ENCODE measurements at places on chromosomes 2 and 18.

GRCh38 chr2:103792042-103792441 is 1030.2 kb downstream of the TMEM182 start:
- DNase-seq = no peak

DNA sequence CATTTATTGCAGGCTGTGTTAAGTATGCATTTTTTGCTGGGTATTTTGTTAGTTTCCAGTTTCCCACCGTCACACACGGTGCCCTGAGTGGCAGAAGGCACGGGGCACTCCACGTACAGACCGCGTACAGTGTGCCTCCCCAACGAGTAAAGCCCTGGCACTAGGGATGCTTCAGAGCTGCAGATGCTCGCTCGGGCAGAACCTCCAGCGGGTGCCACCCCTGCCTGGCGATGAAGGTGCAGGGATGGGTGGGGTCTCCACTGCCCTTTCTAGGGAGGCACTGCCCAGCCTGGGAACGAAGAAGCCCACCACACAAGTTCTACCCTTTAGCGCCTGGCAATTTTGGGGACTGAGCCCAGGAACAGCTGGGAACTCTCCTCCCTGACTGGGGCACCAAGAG is 4.1 kb downstream of the GREB1 start:
- no peak for DNase-seq

DNA sequence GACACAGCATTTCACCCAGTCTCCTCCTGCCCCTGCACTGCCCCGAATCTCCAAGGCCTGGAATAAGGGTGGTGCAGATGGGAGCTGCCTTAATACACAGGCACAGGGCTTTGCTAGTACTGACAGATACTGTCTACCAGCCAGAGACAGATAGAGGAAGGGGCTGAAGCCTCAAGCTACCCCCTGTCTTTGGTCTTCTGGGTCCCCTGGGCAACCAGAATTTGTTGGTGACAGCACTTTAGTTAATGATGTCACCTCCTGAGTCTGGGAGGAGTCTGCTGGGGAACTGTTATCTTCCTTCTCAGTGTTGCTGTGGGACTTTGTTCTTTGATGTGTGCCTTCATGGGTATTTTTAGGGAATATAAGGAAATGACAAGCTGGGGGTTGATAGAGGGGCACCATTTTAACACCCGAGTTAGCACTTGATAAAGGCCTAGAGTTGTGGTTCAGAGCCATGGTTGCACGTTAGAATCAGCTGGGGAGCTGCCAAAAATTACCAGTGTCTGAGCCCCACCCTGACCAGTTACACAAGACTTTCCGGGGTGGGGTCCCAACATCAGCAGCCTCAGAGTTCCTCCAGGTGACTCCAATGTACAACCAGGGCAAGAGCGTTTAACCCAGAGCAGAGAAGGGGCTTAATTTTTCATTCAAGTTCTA is 136.8 kb downstream of the SMAD7 start:
- DNase-seq = no peak

DNA sequence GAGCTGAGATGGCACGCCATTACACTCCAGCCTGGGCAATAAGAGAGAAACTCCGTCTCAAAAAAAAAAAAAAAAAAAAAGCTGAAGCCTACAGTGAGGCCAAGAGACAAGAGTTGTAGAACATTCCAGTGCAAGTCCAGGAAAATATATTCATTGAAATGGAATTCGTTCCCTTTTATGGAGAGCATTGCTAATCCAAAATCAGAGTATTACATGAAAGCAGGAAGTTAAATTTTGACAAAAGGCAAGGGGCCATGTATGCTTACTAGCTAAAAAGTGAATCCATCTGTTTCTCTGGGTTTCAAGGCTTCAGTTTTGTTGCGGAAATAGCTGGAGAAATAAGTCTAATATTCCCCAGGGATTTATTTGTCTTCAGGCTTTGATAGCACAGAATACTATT is 471.7 kb downstream of the THSD7B start:
- peak; percentile 92 for DNase-seq

DNA sequence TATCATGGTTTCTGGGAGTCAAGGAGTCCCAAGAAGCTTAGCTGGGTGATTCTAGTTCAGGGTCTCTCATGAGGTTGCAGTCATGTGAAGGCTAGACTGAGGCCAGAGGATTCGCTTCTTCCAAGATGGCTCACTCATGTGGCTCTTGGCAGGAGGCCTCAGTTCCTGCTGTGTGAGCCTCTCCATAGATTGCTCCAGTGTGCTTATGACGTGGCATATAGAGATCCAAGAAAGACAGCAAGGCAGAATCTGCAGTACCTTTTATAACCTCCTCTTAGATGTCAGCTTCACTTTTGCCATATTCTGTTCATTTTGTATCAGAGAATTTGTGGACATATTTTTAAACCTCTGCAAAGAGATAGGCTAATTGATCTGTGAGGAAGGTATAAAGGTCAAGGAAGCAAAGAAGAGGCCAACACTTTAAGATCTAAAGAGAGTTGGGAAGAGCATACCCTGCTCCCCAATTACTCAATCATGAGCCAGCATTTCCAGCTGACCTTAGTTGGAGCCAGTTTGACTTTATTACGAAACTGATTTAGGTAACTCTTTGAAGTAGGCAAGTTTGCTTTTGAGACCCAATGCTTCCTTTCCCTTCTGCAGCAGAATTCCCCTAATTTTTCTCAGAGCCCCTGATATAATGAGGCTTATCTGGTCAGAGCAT is 134.7 kb downstream of the EML6 start:
- peak; percentile 49 for DNase-seq

DNA sequence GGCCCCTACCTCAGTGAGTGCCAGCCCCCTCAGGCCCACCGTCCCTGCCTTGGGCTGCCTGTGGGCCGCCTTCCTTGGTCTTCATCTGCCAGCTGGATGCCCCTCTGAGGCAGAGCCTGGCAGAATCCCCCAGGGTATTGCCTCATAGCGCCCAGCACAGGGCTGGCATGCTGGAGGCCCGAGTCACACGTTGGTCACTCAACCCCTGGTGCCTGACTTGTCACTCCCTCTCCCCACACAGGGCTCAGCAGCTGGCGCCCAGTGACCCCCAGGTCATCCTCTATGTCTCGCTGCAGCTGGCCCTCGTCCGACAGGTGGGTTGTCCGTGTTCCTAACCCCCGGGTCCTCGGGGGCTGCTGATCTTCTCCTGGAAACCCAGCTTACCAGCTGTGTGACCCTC is 108.4 kb upstream of the MCFD2 start:
- DNase-seq = no peak

- DNase-seq = no peak
These were observed 97.3 kb upstream of the GCFC2 start for GRCh38 chr2:75807992-75808391.

GRCh38 chr18:36128530-36128870 is 640 bp downstream of the SLC39A6 start:
- DNase-seq = peak; percentile 26

- DNase-seq = no peak
These were observed 99.0 kb downstream of the EPB41L3 start for GRCh38 chr18:5444847-5445246.

- DNase-seq = peak; percentile 41
These were observed 101.4 kb downstream of the COLEC12 start for GRCh38 chr18:398935-399630.

- DNase-seq = no peak
These were observed 197.0 kb upstream of the MEIS1 start for GRCh38 chr2:66237803-66238379.

DNA sequence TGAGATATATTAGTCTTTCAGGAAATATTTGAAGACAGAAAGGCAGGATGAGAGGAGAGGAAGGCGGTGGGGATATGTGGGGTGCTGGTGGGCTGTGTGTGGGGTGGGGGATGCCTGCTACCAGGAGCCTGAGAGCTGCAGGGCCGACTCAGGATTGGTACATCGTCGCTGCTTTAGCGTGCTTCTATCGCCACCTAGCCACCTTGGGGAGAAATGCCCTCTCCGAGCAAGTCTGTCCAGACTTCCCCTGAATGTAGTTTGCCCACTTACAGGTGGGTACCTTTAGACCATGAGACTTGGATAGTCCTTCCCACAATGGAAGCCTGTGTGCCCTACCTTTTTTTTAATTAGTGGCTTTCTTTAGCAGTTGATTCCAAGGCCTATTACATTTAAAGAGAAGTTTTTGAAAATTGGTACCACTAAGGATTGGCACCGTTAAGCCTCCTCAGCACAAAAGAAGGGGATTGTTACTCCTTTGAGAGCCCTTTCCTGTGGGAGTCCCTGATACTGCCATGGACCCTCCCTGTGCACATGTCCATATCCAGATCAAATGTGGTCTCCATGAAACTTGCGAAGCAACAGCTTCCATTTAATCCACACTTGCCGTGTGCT is 114.1 kb upstream of the NDUFV2 start:
- DNase-seq = peak; percentile 66

DNA sequence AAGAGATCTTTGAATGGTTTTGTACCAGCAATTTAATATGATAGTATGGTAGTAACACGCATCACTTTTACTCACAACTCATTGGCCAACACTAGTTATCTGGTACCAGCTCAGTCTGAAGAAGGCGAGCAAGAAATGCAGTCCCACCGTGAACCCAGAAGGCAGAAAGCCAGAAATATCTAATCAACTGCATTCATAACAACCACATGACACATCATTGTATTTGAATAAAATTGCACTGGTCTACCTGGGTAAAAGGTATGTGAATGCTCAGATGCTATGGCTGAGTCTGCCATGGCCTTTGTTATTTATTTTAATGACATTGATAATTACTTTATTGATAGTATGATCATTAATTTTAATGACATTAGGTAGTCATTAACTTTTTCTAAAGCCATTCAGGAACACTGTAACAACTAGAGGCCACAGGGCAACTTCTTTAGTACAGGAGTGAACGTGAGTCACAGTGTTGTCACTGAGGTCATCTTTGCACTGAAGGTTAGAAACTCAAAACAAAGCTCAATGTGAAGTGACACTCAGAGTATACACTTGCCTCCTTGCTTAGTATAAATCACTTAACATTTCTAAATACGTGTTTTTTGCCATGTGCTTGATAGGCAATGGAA is 475.6 kb upstream of the TNP1 start:
- no peak for DNase-seq

- DNase-seq = no peak
These were observed 203.3 kb upstream of the SPOPL start for GRCh38 chr2:138298120-138298814.

- DNase-seq = no peak
These were observed 139.5 kb downstream of the LRRC30 start for GRCh38 chr18:7370375-7370774.

GRCh38 chr2:47295131-47295980 is 107.6 kb upstream of the MSH2 start:
- DNase-seq = no peak

DNA sequence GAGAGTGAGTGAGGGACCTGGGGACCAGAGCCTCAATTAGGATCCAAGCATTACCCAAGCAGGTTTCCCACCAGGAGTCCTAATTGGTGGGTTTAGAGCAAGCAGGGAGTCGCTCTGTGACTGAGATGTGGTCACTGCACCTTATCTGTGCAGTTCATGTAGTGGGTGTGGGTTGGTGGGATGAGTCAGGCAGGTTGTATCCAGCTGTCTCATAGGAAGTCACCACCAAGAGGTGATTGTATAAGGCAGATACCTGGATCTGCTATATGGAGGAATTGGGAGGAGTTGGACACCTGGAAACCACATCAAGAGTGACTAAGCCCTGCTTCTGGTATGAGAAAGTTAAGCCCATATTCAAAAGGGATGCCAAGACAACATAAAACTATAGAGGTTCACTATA is 106.8 kb downstream of the ARHGAP28 start:
- no peak for DNase-seq

GRCh38 chr2:45713591-45713990 is 62.1 kb downstream of the PRKCE start:
- no peak for DNase-seq

DNA sequence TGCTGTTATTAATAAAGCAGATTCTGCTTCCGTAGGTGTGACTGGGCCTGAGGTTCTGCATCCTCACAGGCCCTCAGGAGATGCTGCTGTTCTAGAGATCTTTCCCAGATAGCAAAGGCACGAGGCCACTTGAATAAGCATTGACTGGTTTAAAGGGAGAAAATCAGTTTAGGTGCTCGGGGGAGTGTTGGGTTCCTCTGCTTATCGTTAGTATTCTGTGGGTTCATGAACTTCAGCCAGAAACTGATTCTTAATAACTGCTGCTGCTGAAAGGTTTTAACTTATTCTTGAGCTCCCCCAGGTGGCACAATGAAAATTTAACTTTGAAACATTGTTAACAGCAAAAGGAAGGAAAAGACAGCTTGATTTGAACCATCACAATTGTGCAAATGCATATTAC is 56.9 kb downstream of the ITGA6 start:
- DNase-seq = peak; percentile 16

GRCh38 chr2:127439343-127439742 is 21.1 kb downstream of the PROC start:
- DNase-seq = no peak

GRCh38 chr2:181962142-181962541 is 23.5 kb upstream of the PPP1R1C start:
- DNase-seq = no peak

GRCh38 chr18:47970664-47971531 is 40.4 kb upstream of the SMAD2 start:
- no peak for DNase-seq

GRCh38 chr2:109481196-109481555 is 132.6 kb downstream of the SEPTIN10 start:
- no peak for DNase-seq

GRCh38 chr2:42622943-42623676 is 54.7 kb downstream of the MTA3 start:
- DNase-seq = no peak

GRCh38 chr2:171515672-171516298 is 6.5 kb upstream of the CYBRD1 start:
- peak; percentile 17 for DNase-seq

DNA sequence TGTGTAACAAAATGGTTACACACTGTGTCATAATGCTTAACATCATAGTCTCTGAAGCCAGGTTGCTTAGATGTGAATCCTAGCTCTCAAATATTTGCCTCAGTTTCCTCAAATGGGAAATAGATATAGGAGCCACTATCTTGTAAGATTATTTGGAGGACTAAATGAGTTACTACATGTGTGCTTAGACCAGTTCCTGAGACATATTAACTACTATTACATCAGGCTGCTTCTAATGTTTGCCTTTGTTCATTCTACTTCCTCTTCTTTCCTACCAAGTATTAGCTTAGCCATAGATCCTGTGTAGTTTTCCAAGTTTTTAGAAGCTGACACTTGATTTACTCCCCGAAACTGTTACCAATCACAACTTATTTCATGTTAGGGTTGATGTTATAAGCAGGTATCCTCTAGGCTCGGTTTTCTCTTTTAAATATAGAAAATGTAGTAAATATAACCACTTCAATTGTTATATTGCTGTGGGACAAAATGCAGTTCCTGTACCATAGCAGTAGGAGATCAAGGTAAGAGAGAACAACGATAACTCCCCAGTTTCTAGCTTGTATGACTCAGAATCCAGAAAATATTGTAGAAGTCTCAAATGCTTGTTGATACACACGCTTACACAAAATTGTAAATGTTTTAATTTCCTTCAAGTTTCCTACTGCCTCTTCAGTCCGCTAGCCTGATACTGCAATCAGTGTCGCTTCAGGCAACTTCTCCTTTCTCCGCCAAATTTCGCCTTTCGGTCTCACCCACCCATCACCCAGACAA is 751 bp upstream of the DNAJC10 start:
- DNase-seq = peak; percentile 41
